ENCODE measurements at places on chromosomes 2 and 18. TPM values are rescaled to one million over a fixed set of nuclear protein-coding genes. Genes with fewer than 3 reads are reported as not detected.

The CRYGC gene
- not detected for total RNA-seq

The FAHD2B gene
- total RNA-seq: 13.6 TPM

DNA sequence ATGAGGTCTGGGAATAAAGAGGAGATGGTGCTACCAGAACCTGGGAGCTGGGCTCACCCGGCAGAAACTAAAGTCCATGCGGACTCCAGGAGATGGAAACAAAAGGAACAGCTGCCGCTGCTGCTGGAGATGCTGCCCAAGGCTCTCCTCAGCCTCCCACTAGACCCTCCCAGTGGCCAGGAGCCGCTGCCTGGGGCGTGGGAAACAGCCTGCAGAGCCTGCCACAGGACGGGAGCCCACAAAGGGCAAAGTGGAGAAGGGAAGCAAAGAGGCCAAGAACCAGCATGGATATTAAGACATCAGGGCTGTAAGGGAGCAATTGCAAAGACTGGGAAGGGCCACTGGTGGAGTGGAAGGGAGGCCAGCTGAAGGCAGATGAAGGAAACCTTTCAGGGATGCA is 179.6 kb downstream of the NCK2 start:
- DNase-seq: no peak

- no peak for DNase-seq
Measured at GRCh38 chr18:55072181-55072580, 112.9 kb upstream of the CCDC68 start.

GRCh38 chr2:5051300-5051699 is 640.9 kb upstream of the SOX11 start:
- no peak for DNase-seq

DNA sequence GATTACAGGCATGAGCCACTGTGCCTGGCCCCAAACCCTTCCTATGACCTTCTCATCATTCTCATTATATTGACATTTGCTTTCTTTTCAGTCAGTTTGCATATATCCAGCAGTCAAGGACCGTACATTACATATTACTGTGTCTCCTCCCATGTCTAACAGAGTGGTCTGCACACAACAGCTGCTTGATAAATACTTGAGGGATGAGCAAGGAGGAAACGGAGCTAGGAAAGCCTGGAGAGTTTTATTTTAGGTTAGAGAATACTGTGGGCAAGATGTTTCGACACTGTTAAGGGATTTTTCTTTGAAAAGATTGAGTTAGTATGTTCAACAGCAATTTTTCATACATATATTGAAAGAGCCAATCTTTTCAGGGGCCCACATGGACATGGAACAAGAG is 76.2 kb upstream of the CHRNA1 start:
- no peak for DNase-seq

- no peak for DNase-seq
Measured at GRCh38 chr2:147394179-147394790, 450.5 kb upstream of the ACVR2A start.

DNA sequence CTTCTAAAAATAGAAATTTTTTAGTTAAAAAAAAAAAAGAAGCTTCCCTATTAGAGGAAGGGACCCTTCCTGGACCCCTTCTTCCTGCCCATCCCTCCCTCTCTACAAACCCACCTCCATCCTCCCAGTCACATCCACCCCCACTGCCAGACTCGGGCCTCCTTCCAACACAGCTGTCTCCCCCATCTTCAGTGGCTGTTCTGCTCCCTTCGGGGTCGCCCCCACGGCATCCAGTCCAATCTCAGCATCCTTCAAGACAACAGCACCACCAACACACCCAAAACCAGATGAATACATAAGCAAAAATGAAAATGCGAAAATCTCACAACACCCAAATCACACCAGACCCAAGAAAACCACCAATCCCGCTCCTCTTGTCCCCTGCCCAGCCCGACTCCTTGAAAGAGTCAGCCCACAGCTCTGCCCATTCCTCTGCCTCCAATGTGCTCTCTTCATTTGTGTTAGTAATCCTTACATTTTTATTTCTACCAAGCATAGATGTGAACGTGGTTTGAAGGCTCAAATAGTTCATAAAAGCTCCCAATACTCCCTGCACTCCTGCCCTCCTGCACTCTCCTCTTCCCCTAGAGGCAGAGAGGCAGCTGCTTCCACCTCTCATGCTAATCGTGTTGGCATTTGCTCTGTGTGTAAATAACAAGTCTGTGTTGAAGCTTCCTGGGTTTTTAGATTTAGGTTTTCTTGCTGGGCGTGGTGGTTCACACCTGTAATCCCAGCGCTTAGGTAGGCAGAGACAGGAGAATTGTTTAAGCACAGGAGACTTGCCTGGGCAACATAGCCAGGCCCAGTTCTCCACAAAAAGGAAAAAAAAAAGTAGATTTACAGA is 37.0 kb downstream of the MAL start:
- DNase-seq: peak; percentile 18

GRCh38 chr2:102664471-102664909 is 45.1 kb downstream of the SLC9A2 start:
- DNase-seq: no peak

DNA sequence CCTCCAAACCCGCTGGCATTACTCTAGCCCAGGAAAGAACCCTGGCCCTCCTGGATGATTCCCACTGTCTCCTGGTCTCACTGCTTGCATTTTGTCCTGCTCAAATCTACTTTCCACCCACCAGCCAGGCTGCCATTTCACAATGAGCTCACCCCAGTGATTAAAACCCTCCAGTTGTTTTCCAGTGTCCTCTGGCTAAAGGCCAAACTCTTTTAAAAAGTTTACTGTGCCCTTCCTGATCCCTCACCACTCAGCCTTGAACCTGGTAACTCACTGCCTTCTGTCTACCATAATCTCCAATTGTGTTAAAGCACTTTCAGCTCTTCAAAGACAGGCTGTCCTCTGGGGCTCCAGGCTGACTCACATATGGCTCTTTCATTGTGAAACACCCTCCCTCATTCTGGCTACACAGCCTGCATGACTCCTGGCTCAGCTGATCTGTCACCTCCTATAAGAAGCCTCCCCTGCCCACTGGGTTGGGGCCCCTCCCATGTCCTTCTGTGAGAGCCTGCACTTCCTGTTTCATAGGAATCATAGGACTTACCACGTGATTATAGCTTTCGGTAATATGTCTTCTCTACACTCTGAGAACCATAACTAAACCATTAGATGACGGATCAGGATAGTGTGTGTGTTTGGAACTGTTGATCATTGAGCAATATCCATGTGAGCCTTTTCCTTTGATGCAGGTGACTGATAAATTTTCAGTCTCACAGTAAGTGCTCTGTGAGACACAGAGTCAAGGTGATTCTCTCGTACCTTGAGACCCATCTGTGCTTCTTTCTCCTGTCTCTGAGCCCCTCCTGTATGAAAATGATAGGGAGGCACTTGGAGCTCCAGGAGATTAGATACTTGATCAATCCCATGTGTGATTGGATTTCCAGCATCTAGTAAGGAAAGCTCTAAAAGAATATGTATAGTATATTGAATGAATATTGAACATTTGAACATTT is 590.8 kb upstream of the ID2 start:
- peak; percentile 81 for DNase-seq

DNA sequence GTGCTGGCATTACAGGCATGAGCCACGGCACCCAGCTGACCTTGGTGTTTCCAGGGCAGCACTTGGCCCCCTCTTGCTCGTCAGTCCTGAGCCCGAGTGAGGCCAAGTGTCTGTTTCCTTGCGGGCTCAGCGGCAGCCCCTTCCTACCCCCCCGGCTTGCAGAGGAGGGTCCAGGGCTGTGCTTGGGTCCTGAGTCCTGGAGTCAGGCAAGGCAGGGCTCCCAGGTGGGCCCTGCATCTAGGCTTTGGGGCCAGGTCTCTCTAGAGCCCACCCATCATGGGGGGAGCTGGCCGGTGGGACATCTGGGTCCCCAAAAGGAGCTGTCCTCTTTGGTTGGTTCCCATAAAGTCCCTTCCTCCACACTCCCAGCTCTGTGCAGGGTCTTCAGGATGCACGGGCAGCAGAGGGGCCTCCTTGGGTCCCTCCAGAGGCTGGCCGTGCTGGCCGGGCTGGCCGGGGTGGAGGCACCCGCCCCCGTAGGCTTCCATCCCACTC is 63.7 kb upstream of the HPCAL1 start:
- peak; percentile 50 for DNase-seq

GRCh38 chr2:46008091-46008870 is 288.9 kb upstream of the EPAS1 start:
- no peak for DNase-seq

DNA sequence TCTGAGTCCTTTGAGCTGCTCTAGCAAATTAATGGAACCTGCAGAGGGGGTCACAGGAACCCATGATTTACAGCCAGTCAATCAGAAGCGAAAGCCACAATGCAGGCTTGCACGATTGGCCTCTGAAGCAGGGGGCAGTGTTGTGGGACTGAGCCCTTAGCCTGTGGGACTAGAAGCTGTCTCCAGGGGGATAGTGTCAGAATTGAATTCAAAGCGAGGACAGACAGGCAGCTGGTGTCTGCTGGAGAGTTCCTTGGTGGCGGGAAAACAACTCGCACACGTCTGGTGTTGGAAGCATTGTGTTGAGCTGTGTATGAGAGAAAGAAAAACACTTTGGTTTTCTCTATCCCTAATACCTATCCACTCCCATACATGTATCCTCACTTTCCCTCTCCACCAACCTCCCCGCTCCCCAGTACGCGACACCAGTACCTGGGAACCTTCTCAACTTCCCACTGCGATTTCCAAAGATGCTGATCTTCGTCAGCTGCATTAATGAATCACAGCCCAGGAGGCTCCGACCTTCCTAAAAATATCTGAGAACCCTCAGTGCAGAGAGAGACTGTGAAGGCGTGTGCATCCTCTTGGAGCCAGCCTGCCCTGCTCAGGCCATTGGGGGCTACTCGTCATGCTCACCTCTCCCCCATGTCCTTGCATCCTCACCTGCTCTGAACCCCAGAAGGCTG is 88.2 kb downstream of the HS1BP3 start:
- no peak for DNase-seq

DNA sequence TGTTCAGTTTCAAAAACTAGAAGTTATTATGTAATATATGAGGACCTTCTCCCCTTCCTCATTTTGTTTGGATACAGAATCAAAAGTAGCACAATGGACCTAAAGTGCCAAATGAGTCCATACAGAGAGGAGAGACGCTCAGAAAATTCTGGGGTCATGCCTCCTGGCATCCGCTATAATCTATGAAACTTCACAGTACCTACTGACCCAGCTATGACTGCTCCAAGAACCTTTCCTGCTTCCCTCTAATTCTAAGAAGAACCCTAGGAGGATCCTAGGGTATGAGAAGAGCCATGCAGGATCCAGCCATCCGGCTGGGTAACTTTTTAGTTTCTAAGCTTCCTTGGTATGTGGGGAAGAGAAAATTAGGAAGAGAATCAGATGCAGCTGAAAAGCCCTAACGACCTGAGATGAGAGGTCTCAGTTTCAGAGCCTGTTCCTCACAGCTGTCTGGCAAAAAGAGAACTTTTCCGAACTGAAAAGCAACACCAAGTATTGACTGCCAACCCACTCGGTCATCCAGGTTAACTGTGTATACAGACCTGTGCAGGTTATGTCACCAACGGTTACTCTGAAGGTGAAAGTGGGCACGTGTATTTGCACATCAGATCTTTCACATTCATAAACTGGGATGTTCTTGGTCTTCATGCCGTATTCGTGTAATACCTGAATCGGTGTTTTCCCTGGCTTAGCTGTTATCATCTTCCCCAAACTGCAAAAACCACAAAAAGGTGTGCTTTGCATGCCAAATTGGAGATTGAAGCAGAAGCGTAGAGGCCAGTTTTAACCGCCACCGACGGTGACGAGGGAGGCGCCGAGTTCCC is 1.1 kb downstream of the PRKRA start:
- DNase-seq: no peak

DNA sequence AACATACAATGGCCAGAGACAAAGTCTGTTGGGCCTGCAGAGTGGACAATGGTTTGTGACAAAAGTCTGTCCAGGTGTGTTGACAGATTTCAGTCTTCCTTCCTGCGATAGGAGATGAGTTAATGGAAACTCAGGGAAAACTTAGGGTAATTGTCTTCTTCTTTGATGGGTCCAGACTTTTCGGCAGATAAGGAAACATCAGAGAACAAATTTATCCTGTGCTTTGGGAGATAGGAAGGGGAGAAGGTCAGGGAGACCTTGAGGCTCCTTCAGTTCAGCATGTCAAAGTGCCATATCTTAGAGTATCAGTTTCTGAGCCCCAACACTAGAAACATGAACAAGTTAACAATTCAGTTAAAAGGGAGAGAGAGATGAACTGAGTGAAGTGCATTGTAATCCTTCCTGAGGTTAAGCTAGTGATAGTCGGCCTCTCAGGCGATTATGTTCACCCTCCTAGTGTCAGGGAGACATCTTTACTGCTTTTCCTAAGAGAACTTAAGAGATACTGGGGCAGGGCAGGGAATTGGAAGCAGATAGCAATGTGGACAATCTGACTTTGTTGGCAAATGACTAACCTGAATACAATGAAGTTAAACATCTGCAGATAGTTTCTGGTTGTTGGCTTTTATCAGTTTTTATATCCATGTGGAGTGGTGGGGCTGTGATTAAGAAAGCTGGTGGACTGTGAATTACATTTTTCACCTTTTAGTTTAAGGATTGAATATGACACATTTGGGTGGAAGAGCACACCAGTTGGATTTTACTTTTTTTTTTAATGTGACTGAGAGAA is 248.8 kb upstream of the FN1 start:
- DNase-seq: no peak

DNA sequence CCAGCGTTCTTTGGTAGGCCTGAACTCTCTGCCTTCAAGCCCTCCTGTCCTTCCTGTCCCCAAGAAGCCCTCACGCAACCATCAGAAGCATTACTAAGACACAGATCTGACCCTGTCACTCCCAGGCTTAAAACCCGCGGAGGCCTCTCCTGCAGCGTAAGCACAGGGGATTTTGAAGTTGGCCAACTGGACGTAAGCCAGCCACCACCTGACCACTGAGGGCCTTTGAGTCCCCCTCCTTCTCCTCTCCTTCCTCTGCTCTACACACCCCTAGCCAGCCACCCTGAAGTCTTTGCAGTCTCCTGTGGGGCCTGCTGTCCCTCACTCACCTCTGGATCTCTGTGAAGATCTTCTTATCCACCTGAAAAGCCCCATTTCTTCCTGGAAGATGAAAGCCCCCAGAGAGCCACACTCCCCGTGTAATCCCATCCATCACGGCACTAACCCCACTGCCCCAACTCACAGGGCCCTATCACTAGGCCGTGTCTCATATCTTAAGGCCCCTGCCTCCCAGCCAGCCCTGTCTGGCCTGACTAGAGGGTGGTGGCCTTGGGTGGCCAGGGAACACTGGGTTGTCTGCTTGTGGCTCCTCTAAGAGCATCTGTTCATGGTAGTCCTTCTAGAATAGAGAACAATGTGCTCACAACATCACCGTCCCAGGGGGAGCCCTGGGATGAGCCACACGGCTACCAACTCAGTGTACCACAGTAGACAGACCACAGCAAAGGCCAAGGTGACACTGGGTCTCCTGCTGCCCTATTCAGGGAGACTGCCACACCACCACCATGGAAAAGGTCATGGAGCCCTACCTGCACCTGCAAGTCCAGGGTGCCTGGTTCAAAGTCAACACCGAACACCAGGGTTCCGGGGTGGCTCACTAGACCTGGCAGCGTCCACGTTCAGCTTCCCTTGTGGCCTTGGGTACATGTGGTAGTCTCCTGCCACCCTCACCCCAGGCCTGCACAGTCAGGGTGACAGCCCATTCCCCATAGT is 191.6 kb downstream of the ZBTB7C start:
- DNase-seq: no peak

Data from sigmoid colon (tissue), 7 donors.